ENCODE measurements at places on chromosomes 2 and 18.

- no peak for DNase-seq
Measured at GRCh38 chr2:27501042-27501441, 4.4 kb downstream of the GCKR start.

DNA sequence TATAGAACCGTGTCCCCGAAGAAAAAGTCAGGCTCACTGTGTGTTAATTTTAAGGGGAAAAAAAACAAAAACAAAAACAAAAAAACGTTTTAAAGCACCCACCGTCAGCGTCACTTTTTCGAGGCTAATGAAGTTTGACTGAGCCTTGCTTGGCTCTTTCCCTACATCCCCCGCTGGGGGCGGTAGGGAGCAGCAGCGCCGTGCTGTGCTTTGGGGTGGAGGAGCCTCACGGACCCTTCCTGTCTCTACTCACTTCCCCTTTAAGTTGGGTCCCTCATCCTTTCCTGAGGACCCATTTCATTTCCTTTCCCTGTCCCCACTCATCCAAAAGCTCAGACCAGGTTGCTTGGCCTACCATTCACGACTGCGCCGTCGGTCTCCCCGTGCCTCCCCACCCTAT, 82.8 kb upstream of the RPL31 start:
- no peak for DNase-seq

- no peak for DNase-seq
Measured at GRCh38 chr2:77232909-77233425, 289.2 kb downstream of the LRRTM4 start.

DNA sequence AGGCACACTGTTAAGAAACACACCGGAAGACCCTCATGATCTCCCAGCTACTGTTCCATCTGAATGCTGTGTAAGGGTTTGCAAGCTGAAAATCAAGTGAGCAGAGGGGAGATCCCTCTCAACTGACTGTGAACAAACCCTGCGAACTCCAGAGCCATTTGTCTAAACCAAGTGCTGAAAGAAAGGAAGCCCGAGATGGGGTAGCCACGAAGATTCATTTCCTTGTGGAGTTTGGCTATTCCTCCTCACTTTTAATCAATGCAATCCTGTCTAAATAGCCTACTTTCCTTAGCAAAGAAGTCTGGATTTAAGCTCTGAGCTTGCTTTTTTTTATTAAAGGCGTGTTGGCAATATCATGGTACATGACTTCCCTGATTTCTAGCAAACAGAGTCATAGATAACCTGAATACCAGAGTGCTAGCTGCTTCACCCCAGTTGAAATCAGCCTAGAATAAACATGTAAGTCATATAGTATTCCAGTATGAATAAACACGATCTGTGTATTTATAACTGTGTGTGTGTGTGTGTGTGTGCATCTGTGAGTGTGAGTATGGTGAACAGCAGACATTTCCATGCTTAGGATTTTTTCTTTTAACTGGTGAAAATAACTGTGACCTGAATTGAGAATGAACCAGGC, 365.2 kb downstream of the ZNF521 start:
- DNase-seq: no peak

DNA sequence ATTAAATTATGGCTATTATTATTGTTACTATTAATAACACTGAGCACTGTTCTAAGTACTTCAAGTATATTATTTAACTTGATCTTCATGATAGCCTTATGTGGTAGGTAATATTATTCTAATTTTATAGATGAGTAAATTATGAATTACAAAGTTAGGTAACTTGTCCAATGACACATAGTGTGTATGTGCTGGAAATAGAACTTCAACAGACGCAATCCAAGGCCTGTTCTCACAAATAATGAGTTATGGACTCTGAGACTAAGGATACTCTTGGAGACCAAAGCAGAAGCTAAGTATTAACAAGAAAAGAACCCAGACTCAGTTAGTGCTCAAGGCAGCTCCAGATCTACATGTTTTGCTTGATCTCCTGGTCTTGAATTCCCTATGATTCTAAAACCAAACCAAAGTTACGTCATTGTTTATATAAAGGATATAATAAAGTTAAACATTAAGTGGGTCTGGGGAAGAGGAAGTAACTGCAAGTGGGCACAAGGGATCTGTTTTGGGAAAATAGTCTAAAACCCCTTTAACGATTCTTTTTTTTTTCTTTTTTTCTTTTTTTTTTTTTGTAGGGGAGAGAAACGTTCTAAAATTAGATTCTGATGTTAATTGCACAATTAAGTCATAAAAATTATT, 211.3 kb downstream of the ERBB4 start:
- DNase-seq: no peak

DNA sequence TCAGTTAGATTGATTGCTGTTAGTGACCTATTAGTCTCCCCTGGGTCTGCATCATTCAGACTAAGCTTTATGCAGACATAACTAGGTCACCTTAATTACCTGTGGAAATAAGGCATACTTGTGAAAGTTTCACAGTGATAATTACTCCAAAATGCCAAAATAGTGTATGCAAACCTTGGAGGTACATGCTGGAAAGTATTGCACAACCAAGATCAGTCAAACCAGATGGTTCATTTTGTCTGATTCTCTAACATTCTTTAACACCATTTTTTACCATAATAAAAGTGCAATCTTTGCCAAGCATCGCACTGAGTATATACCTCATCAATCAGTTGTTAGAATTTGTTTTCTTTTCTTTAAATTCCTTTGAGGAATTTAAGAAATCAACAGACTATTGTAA, 186.3 kb upstream of the TMEFF2 start:
- no peak for DNase-seq
